Neural progenitor cell (in vitro differentiated cells): ENCODE measurements at places on chromosomes 1 and 21. TPM values are rescaled to one million over a fixed set of nuclear protein-coding genes. Genes with fewer than 3 reads are reported as not detected.

DNA sequence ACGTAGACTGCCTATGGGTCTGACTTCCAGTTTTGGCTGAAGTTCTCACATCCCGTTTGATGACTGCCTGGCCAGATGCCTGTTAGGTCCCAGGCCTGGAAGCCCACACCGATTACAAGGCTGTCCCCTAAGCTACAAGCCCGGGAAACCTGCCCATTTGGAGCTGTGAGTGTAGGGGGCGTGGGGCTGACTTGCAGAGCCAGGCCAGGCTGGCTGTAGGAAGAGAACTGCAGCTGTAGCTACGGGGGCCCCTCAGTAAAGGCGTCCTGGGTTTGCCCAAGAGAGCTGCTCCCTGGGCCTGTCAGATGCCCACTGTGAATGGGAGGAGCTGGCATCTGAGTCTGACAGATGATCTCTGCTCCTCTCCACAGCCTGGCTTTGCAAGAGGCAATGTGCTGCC lies 199.7 kb downstream of the CAMTA1 start:
- no peak overlapping the region for H3K27ac ChIP-seq
- no peaks in the 10 kb centered on the region for H3K36me3 ChIP-seq
- peaks cover 34% of the 10 kb centered on the region for H3K4me1 ChIP-seq
- no peak for DNase-seq
- no peak overlapping the region for H3K4me3 ChIP-seq

- no peaks in the 10 kb centered on the region for H3K4me1 ChIP-seq
- H3K27ac ChIP-seq = no peak overlapping the region
- no peak overlapping the region for H3K4me3 ChIP-seq
- DNase-seq = no peak
- peaks cover 4% of the 10 kb centered on the region for H3K36me3 ChIP-seq
Observed at GRCh38 chr1:83910461-83910860, 88.5 kb downstream of the TTLL7 start.

GRCh38 chr1:65063025-65063424 lies 85.0 kb upstream of the AK4 start:
- peaks cover 7% of the 10 kb centered on the region for H3K4me1 ChIP-seq
- H3K27ac ChIP-seq = no peak overlapping the region
- H3K36me3 ChIP-seq = no peaks in the 10 kb centered on the region

- H3K4me1 ChIP-seq = peaks cover 51% of the 10 kb centered on the region
- no peak overlapping the region for H3K4me3 ChIP-seq
- no peaks in the 10 kb centered on the region for H3K27me3 ChIP-seq
- no peaks in the 10 kb centered on the region for H3K36me3 ChIP-seq
Observed at GRCh38 chr1:184390889-184391288, 4.1 kb downstream of the C1orf21 start.

DNA sequence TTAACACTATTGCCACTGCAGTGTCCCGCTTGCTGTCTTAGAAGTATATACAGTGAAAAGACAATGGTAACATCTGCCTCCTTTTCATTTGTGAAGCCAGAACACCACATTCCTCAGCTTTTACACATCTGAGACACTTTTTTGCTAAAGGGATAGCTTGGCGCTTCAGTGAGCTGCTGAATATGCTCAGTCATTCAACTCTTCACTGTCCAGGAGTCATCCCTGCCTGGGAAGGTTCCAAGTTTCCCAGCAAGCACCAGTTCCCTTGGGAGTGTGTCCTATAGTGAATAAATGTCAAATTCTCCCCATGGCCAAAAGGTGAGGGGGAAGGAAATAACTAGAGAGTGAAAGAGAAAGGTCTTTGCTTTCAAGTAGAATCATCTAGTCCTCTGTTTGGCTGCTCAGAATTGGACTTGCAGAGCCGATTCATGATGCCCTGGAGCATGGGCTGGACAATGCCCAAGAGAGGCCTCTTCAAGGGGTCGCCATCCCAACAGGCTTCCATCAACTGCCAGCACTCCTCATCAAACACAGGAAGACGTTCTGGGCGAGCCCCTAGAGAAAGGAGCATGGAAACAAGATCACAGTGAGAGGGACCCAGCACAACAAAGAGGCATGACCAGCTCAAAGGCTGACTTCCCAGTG lies 25.5 kb upstream of the RBBP5 start:
- peaks cover 9% of the 10 kb centered on the region for H3K4me1 ChIP-seq
- no peak overlapping the region for H3K27ac ChIP-seq
- no peaks in the 10 kb centered on the region for H3K27me3 ChIP-seq

DNA sequence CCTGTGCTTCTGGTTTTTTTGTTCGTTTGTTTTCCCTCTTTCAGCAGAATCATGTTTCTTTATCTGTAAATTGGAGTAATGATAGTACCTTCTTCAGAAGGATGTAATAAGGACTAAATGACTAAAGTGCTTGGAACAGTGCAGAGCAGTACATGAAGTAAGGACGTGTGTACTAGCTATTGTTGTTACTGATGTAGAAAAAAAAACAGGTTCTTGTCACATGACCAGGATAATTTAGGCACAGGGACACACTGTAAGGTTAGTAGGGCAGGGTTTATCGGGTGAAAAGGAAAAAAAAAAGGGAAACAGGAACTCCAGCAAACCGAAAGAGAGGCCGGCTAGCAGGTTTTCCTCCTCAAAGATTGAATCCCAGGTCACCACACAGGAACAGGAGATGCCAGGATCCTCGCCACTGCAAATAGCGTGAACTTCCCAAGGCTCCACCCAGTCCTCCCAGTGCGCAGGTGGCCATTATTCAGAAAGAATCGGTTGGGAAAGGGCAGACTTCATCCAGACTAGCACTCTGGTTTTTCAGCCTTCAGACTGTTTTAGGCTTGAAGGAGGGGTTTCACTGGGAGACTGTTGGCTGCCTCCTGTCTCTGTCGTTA lies 63.8 kb upstream of the PRRC2C start:
- no peaks in the 10 kb centered on the region for H3K36me3 ChIP-seq
- no peaks in the 10 kb centered on the region for H3K4me1 ChIP-seq
- no peak overlapping the region for H3K4me3 ChIP-seq
- H3K27ac ChIP-seq = no peak overlapping the region
- no peaks in the 10 kb centered on the region for H3K27me3 ChIP-seq

- H3K27ac ChIP-seq = no peak overlapping the region
- DNase-seq = peak; percentile 50
- no peak overlapping the region for H3K4me3 ChIP-seq
- H3K27me3 ChIP-seq = no peaks in the 10 kb centered on the region
- H3K36me3 ChIP-seq = no peaks in the 10 kb centered on the region
Observed at GRCh38 chr1:193406901-193407300, 220.5 kb upstream of the B3GALT2 start.

DNA sequence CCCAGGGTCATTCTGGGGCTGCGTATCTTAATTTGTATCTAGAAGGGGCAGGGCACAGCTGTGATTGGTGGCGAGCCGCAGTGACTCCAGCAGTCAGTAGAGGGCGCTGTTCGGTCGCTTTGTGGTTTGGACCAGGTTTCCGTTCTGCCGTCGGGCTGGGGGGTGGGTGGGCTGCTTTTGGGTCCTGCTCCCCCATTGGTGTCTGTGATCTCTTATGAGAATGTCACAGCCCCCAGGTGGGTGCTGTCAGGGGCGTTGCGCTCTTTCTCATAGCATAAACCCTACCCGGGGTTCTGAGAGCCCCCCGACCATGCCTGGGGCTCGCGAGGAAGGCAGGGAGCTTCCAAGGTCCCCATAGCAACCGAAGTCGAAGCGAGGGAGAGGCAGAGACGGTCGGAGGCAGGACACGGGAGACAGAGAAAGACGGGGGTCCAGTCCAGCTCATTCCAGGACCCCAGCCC lies 5.4 kb downstream of the TFF3 start:
- H3K27ac ChIP-seq = no peak overlapping the region
- peak overlapping the region; percentile 47 for H3K4me3 ChIP-seq
- no peaks in the 10 kb centered on the region for H3K36me3 ChIP-seq
- peak; percentile 79 for DNase-seq

- peaks cover 13% of the 10 kb centered on the region for H3K4me1 ChIP-seq
- DNase-seq = no peak
- no peaks in the 10 kb centered on the region for H3K36me3 ChIP-seq
- no peak overlapping the region for H3K4me3 ChIP-seq
Observed at GRCh38 chr1:154849645-154850131, 20.4 kb downstream of the KCNN3 start.

- DNase-seq = peak; percentile 57
- no peak overlapping the region for H3K27ac ChIP-seq
- no peaks in the 10 kb centered on the region for H3K4me1 ChIP-seq
- no peak overlapping the region for H3K4me3 ChIP-seq
- H3K36me3 ChIP-seq = no peaks in the 10 kb centered on the region
Observed at GRCh38 chr21:27759091-27759659, 792.3 kb upstream of the ADAMTS5 start.

- H3K4me1 ChIP-seq = peaks cover 5% of the 10 kb centered on the region
- no peaks in the 10 kb centered on the region for H3K36me3 ChIP-seq
- H3K4me3 ChIP-seq = no peak overlapping the region
- H3K27ac ChIP-seq = no peak overlapping the region
- no peak for DNase-seq
Observed at GRCh38 chr1:15123925-15124324, 29.6 kb upstream of the TMEM51 start.

- H3K4me3 ChIP-seq = no peak overlapping the region
- no peaks in the 10 kb centered on the region for H3K27me3 ChIP-seq
- DNase-seq = no peak
- H3K4me1 ChIP-seq = peaks cover 36% of the 10 kb centered on the region
- H3K27ac ChIP-seq = no peak overlapping the region
Observed at GRCh38 chr1:51916587-51917405, 38.3 kb upstream of the NRDC start.

Gene ACOT11
- 0.51 and 1.7 TPM in 2 replicates for total RNA-seq

Gene GPR25
- total RNA-seq = not detected in 2 replicates

Gene SERPINC1
- not detected in 2 replicates for total RNA-seq

Gene C1orf94
- 0.19 and 0.37 TPM in 2 replicates for total RNA-seq

Gene ZNF593OS
- total RNA-seq = 0.67 and 2.1 TPM in 2 replicates

Gene KISS1
- not detected in 2 replicates for total RNA-seq

Gene RUNX1
- 0.09 and 0.19 TPM in 2 replicates for total RNA-seq

Gene C1orf35
- total RNA-seq = 11.8 and 19.7 TPM in 2 replicates

Gene SASS6
- total RNA-seq = 16.7 and 31.7 TPM in 2 replicates
